ENCODE measurements at places on chromosomes 2 and 18.

DNA sequence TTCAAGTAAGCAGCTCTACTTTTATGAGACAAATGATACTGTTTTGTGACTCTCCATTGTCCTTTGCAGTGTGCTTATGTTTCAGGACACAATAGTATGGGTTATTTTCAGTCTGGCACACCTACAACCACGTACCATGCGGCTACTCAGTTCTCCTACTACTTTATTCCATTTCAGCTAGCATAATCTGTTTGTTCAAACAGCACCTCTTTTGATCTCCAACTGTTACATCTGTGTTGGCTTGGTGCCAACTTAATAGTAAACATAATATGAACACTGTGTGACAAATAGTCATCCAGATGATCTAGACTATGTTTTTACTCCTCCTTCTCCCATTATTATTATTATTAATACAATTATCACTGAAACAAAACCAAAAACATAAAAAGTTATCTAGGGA, 40.5 kb downstream of the MYO3B start:
- no peak for DNase-seq

GRCh38 chr2:10913501-10914271, 2.0 kb downstream of the KCNF1 start:
- DNase-seq, result no peak

- no peak for DNase-seq
Measured at GRCh38 chr2:28401411-28401810, 8.8 kb downstream of the FOSL2 start.

GRCh38 chr2:33034784-33035183, 88.0 kb downstream of the LTBP1 start:
- DNase-seq, result no peak

DNA sequence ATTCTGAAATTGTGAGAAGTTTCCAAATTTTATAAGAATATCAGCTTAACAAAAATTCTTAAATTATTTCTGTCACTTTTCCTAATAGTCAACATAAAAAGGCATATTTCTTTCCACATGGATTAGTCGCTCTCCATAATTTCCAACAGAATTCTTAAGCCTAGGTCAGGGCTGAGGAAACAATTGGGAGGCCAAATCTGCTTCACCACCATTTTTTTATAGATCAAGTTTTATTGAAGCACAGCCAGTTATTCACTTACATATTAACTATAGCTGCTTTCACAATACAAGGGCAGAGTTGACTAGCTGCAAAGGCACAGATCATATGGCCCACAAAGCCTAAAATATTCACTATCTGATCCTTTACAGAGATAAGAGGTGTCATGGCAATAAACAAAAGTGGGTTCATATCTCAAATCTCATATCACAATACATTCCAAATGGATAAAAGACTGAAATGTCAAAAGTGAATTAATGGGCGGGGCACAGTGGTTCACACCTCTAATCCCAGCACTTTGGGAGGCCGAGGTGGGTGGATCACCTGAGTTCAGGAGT, 18.7 kb downstream of the MEMO1 start:
- DNase-seq, result no peak

GRCh38 chr2:230909841-230910545, 15.0 kb downstream of the GPR55 start:
- no peak for DNase-seq

DNA sequence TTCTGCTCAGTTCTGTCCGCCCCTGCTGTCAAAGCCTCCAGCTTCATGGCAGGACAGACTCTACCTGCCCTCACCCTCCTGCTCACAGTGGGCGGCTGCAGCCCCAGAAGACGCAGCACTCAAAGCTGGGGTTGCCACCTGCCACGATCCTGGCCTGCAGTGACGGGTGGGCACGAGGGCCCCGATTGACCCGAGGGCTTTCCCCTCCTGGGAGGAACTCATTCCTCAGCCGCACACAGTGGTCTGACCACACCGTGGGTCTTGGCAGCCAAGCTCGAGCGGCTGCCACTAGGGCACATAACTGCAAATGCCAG, 47.1 kb downstream of the HS6ST1 start:
- no peak for DNase-seq

GRCh38 chr18:77071711-77072292, 60.8 kb downstream of the MBP start:
- peak; percentile 10 for DNase-seq

GRCh38 chr18:32152705-32153448, 37.0 kb upstream of the MEP1B start:
- no peak for DNase-seq

DNA sequence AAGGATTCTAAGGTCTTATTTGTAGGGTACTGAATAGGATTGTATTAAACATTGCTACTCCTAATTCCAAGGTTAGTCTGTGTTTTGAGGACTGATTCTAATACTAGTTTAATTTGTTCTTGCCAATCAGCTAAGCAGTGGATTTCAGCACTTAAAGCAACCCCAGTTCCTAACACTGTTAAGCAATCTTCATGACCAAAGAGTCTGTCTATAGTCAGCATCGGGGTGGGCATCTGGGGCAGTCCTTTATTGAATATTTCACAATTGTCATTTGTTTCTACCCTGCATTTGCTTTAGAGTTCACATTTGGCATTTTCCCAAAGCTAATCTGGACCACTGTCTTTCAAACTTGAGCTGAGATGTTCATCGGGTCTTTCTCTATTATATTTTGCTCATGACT, 248.0 kb upstream of the TANK start:
- no peak for DNase-seq

- DNase-seq, result no peak
Measured at GRCh38 chr2:44371445-44371844, 9.7 kb downstream of the CAMKMT start.

GRCh38 chr2:200064879-200065278, 109.5 kb downstream of the MAIP1 start:
- DNase-seq, result no peak

- no peak for DNase-seq
Measured at GRCh38 chr2:101435001-101435862, 39.7 kb downstream of the RFX8 start.

- no peak for DNase-seq
Measured at GRCh38 chr18:2981212-2981728, 31.7 kb downstream of the LPIN2 start.

- no peak for DNase-seq
Measured at GRCh38 chr2:207040696-207041095, 101.4 kb downstream of the CPO start.

DNA sequence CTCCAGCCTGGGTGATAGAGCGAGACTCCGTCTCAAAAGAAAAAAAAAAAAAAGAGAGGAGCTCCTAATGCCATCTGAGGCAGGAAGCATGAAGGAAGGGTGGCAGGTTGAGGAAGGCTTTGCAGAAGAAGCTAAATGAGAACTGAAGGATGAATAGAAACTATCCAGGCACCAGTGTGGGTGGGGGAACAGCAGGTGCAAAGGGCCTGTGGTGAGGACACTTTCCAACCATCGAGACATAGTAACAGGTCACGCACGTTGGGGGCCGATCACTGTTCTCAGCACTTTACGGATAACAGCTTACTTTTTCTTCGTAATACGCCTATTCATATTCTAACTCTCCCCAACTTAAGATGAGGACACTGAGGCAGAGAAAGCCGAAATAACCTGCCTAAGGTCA, 58.4 kb downstream of the NGEF start:
- DNase-seq, result no peak

- DNase-seq, result no peak
Measured at GRCh38 chr2:22486343-22486742, 898.6 kb upstream of the KLHL29 start.

- no peak for DNase-seq
Measured at GRCh38 chr2:161223139-161223732, 63.0 kb downstream of the TANK start.

DNA sequence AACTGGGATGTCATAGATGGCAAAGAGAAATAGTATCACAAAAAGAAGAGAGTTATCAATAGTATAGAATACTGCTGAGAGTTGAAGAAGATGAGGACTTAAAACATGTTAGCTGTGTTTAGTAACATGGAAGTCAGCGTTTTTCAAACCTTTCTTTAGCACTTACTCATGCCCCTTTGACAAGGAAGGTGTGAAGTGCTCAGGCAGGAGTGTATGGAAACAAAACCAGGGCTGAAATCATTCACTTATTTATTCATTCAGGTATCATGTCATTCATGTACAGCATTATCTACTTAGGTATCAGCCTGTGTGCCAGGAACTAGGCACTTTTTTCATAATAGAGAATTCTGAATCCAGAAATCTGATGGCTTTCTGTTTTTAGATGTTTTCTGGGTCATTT, 27.2 kb downstream of the CD28 start:
- no peak for DNase-seq

DNA sequence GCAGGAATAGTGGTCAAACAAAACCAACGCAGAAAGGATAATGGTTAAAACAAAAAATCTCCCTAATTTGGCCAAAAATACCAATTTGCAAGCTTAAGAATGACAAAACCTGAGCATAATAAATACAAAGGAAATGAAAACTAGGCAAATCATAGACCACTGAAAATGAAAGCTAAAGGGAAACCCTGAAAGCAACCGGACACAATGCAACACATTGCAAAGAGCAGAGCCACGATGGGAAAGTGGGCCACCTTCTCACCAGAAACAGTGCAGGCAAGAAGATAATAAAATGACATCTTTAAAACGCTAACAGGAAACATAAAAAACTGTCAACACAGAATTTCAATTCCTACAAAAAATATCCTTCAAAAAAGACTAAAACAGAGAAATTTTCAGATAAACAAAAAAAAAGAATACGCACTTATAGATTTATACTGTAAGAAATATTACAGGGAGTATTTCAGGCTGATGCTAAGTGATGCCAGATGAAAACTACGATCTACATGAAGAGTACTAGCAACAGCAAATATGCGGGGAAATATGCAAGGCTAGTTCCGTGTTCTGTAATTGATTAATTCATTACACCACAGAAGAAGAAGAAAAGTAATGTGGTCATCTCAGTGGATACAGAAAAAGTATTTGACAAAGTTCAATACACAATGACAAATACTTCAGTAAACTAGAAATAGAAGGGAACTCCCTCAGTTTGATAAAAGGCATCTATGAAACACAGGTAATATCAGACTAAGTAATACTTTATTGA, 239.5 kb downstream of the L3MBTL4 start:
- no peak for DNase-seq

GRCh38 chr2:58796239-58796910, 555.2 kb upstream of the FANCL start:
- DNase-seq, result no peak

DNA sequence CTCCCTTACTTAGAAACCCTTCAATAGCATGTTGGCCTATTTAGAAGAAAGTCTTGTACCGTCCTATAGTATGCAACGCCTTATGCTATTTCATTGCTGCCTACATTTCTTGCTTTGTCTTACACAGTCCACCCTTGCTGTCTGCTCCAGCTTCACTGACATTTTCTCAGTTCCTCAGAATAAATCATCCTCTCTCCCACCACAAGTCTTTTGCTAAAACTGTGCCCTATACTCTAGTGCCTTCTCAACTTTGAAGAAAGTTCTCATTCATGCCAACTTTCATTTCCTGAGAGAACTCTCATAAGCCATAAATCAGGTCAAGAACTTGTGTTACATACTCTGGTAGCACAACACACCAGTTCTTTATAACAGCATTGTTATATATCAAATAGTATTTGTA, 54.3 kb upstream of the COL3A1 start:
- DNase-seq, result no peak

DNA sequence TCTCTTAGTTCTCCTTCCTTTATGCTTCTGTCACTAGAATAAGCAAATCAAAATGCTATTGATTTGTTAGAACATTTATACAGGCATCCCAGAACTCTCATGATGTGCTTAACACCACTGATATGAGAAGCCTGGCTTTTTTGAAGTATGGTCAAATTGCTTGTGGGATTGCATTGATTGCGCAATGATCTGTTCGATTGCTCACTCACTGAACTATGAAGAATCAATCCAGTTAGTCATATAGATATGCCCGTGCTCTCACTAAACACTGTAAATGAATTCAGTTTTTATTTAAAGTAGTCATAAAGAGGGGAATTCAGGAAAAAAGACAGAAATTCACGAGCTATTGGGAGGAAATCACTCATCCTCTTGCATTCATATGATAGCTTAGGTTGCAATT, 1237.8 kb downstream of the SUCLG1 start:
- DNase-seq, result no peak

- no peak for DNase-seq
Measured at GRCh38 chr18:78408623-78409022, 571.0 kb upstream of the SALL3 start.

DNA sequence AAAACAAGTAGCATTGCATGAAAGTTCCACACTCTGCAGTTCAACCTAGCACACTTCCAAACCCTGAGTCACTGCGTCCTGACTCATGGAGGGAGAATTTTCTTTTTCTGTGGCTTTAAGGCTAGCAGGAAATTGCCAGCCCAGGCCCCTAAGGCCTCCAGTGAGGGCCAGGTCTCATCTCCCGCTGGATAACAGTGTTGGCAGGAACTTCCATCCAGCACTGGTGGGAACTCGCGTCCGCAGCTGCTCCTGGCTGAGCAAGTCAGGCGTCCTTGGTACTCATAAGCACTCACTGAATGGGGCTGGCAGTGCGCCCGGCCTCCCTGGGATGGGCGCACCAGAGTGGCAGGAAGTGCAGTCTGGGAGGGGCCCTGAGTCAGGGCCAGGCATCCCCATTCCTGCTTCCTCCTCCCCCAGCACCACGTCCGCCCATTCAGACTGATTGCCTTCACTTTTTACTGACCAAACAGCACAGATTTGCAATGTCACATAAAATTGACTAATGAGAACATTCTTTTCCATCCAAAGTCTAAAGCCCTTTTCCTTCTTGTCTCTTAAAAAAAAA, 14.3 kb downstream of the MALL start:
- DNase-seq, result no peak

- DNase-seq, result no peak
Measured at GRCh38 chr18:10660179-10660884, 134.5 kb downstream of the NAPG start.

DNA sequence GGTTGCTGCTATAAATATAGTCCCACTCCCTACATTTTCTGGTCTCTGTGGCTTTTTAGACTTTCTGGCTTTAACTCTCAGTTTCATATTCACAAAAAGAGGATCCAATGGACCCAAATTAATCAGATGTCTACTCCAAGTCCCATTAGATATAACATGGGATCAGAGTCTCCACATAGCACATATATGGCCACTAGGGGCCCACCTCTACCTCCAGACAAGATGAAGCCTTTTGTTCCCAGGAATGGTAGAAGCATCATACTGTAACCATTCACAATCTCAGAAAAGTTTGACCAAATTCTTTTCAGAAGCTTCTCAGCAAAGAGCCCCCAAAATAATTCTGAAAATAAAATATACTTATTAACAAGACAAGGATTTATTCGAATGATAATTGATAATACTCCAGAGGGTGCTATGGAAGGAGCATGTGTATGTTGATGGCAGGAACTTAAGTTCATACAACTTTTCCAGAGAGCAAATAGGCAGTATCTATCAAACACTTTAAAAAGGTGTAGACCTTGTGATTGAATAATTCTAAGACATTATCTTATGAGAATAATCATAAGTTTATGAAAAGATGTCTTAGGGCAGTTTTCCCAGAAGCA, 382.3 kb upstream of the CRIM1 start:
- DNase-seq, result no peak

Measured in activated naive CD4-positive, alpha-beta T cell (primary cell).